H1 (cell line): ENCODE measurements at places on chromosomes 7 and 10.
A peak's percentile ranks its signal among the peaks of the same experiment; 100 is the strongest.

- H3K36me3 ChIP-seq, result no peaks in the 10 kb centered on the region
- no peaks in the 10 kb centered on the region for H3K27me3 ChIP-seq
- DNase-seq, result no peak
- no peak overlapping the region for H3K27ac ChIP-seq
Measured at GRCh38 chr7:7829667-7830066, 111.3 kb upstream of the RPA3 start.

DNA sequence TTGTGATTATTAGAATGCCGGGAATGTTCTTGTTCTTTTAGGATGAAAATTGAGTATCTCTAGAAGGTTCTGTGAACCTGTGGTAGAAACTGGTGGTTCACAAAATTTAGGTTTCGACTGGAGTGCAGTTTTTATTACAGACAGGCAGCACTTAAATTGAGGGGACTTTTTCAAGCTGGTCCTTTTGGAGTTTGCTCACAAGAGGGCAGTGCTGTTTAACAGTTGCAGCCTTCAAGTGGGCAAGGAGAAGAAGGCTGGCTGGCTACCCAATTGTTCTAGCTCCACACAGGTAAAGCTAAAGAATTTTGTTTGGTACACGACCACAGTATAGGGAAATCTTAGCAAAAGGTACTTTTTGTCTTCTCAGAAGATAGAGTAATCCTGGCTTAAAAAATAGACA, 233.6 kb downstream of the SNX13 start:
- peak; percentile 54 for DNase-seq
- H3K4me1 ChIP-seq, result no peaks in the 10 kb centered on the region
- no peak overlapping the region for H3K4me3 ChIP-seq
- H3K36me3 ChIP-seq, result no peaks in the 10 kb centered on the region

DNA sequence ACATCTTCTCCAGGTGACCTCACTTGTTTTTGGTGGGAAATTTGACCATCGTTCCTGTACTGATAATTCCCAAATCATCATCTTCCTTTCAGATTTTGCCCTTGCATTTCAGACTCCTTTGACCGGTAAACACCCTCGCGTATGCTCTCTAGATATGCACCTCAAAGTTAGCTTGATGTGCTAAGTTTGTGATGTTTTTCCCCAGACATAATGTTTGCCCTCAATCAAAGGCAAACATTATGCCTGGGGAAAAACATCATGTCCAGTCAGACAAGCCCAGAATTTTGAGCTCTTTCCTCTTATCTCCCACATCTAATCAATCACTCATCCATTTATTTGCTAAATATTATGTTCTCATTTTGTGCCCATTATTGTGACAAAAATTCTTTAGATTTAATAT, 26.2 kb downstream of the CCSER2 start:
- H3K27ac ChIP-seq, result no peak overlapping the region
- no peak overlapping the region for H3K4me3 ChIP-seq
- DNase-seq, result no peak

DNA sequence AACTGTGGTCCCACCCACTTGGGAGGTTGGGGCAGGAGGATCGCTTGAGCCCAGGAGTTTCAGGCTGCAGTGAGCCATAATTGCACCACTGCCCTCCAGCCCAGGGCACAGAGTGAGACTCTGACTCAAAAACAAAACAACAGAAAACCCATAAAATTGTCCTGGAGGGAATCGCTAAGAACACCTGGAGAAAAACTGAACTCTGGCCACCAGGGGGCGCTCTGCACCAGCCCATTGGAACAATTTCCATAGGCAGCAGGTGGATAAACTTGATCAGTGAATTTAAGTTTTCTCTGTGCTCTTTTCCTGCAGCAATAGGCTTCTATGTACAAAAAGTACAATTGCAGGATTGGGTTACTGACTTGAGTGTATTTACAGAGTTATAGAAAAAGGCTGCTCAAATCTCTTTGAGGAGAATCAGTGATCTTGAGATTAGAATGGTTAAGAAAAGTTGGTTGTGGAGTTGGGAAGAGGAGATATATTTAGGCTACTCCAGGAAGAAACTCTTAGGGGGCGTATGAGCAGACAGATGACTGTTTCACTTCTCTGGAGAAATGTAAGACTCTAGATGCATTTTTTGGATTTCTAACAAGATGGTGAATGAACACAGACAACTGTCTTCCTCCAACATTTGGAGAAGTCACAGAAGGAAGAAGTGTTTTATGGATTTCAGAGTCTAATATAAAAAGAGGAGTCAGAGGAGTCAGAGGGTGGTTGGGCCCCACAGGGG, 274.9 kb upstream of the GALNT17 start:
- H3K4me1 ChIP-seq, result peaks cover 3% of the 10 kb centered on the region
- H3K27me3 ChIP-seq, result no peaks in the 10 kb centered on the region
- peak; percentile 79 for DNase-seq
- no peak overlapping the region for H3K4me3 ChIP-seq
- no peak overlapping the region; the same call in 1 of the 2 replicates for H3K27ac ChIP-seq

- H3K27ac ChIP-seq, result no peak overlapping the region
- H3K27me3 ChIP-seq, result no peaks in the 10 kb centered on the region
- no peaks in the 10 kb centered on the region; the same call in 1 of the 2 replicates for H3K4me1 ChIP-seq
- no peak overlapping the region for H3K4me3 ChIP-seq
Measured at GRCh38 chr7:131021460-131021859, 287.5 kb upstream of the KLF14 start.

- H3K36me3 ChIP-seq, result no peaks in the 10 kb centered on the region
- no peaks in the 10 kb centered on the region for H3K27me3 ChIP-seq
- H3K4me3 ChIP-seq, result no peak overlapping the region
- no peak overlapping the region for H3K27ac ChIP-seq
Measured at GRCh38 chr7:111011520-111011919, 79.4 kb upstream of the LRRN3 start.

- no peak for DNase-seq
- H3K4me1 ChIP-seq, result peaks cover 21% of the 10 kb centered on the region
- no peak overlapping the region for H3K27ac ChIP-seq
Measured at GRCh38 chr10:72250666-72251065, 23.1 kb upstream of the DDIT4 start.

DNA sequence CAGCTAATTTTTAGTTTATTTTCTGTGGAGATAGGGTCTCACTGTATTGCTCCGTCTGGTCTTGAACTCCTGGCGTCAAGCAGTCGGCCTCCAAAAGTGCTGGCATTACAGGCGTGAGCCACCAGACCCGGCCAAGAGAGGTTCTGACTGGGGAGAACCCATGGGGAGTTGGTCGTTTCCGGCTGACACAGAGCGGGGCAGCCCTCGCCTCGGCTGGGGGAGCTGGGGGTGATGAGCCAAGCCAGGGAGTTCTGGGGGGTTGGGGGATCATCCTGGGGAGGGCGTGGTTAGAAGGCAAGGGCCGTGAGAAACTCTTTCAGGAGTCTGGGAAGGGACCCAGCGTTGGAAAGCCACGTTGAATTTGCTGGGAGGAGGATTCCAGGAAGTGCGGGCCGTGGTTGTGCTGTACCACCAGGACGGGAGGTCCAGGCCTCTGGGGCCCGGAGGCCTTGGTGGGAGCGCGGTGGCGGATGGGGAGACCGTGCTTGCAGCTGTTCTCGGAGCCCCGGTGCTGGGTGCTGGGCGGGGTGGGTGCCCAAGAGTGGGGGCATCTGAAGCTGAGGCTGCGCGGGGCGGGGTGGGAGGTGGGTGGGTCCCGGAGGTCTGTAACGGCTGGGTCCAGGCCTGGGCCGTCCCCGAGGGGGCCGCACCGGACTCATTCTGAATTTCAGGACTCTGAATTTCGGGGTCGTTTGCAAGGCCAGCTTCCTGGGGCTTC, 8.4 kb upstream of the ZNF853 start:
- no peak for DNase-seq
- H3K36me3 ChIP-seq, result peaks cover 4% of the 10 kb centered on the region; the same call in 1 of the 2 replicates
- H3K4me3 ChIP-seq, result no peak overlapping the region
- no peak overlapping the region for H3K27ac ChIP-seq

- no peak overlapping the region for H3K27ac ChIP-seq
- no peak for DNase-seq
- H3K27me3 ChIP-seq, result no peaks in the 10 kb centered on the region
- H3K4me3 ChIP-seq, result peak overlapping the region; percentile 91
Measured at GRCh38 chr10:26698909-26699308, 1.4 kb downstream of the PDSS1 start.

DNA sequence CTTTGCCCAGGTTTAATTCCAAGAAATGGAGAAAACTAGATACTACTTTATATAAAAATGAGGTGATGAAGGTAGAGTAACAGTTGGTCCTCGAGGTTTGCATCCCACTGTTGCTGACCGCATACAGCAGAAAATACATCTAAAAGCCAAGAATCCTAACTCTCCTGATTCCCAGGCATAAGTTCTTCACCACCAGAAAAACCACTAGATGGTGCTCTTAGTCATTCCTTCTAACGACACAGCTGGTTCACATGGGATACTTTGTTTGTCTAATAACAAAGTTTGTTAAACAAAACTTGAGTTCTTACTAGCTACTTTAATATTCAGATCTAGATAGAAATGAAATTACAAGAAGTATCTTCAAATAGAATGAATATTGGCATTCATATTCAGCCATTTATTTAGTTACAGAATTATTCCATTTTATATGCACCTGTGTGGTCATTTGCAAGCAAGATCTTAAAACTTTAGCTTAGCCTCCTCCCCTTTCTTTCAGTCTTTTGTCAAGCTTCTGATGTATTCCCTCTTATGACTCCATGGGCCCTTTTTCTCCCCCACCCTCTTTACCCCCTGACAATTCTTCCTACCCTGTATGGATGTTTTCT, 54.1 kb upstream of the CYP26C1 start:
- H3K4me1 ChIP-seq, result no peaks in the 10 kb centered on the region
- H3K27ac ChIP-seq, result no peak overlapping the region
- no peak for DNase-seq
- H3K4me3 ChIP-seq, result no peak overlapping the region

DNA sequence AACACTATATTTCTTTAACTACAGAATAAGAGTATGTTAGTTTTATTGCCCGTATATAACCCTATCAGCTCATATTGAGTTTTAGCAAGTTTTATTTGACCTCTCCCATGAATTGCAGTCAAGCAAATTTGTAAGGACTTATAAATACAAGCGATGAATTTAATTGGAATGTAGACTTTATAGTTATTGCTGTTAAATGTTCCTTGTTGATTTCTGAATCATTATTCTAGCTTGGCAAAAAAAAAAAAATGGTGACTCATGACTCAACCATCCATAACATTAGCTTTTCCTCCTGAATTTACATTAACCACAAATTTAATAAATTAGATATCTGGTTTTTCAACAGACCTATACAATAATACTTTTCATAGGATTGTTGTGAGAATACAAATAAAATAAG, 334.0 kb upstream of the LRRTM3 start:
- no peaks in the 10 kb centered on the region for H3K27me3 ChIP-seq
- no peak overlapping the region for H3K4me3 ChIP-seq
- DNase-seq, result no peak
- H3K36me3 ChIP-seq, result no peaks in the 10 kb centered on the region
- H3K4me1 ChIP-seq, result no peaks in the 10 kb centered on the region
